ENCODE measurements at places on chromosomes 6 and 20.

- no peak overlapping the region for H3K4me3 ChIP-seq
- no peaks in the 10 kb centered on the region for H3K27me3 ChIP-seq
- no peak for DNase-seq
- H3K36me3 ChIP-seq: no peaks in the 10 kb centered on the region
- H3K27ac ChIP-seq: no peak overlapping the region
These were observed 24.4 kb downstream of the MARCKS start for GRCh38 chr6:113881478-113881980.

DNA sequence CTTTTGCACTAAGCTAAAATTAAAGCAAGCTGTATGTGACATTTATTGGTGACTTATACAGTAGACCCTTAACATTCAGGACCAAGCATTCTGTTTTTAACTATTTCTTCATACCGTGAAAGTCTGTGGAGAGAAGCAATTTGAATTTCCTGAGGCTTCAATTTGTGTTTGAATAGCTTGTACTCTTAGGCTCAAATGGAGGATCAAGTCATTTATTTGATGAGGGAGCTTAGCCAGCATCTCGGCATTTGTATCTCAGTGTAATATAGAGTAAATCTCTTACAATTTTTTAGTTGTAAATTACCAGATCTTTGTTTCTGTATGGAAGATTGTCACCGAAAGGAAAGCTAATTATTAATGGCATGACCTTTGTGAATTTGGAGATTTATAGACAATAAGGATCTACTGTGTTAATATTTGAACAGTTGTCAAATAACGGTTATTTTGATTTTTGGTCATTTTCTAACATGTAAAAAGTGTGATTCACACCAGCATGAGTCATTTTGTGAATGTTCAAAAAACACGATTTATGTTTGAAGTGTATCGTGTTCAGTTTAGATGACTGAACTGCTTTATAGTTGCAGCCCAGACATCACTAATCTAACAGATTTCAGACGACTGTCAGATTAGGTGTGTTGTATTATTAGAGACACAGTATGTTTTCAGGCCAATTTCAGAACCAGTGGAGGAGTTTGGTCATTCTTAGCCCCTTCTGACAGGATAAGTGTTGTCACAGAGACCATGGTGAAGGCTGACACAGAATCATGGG, 332.9 kb downstream of the CDKAL1 start:
- H3K4me1 ChIP-seq: no peaks in the 10 kb centered on the region
- H3K36me3 ChIP-seq: no peaks in the 10 kb centered on the region
- no peak overlapping the region for H3K4me3 ChIP-seq
- no peak for DNase-seq
- no peaks in the 10 kb centered on the region for H3K27me3 ChIP-seq
- H3K27ac ChIP-seq: no peak overlapping the region

DNA sequence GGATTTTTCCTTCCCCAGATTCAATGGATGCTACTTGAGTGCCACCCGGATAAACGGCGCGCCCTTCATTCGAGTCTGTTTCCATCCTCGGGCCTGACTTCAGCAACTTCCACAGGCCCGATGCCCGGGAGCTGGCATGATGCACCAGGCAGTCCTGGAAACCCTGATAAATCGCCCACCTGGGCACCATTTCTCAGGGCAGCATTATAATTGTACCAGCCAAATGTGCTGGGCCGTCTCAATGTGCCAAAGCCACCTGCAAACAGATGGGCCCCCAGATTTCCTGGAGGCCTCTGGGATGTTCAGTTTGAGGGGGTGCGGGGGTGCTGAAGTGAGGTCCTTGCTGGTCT, 65.8 kb downstream of the NOL4L start:
- no peak overlapping the region for H3K4me3 ChIP-seq
- DNase-seq: no peak
- H3K36me3 ChIP-seq: no peaks in the 10 kb centered on the region
- H3K27ac ChIP-seq: no peak overlapping the region
- H3K4me1 ChIP-seq: peaks cover under 1% of the 10 kb centered on the region
- peaks cover 5% of the 10 kb centered on the region for H3K27me3 ChIP-seq

DNA sequence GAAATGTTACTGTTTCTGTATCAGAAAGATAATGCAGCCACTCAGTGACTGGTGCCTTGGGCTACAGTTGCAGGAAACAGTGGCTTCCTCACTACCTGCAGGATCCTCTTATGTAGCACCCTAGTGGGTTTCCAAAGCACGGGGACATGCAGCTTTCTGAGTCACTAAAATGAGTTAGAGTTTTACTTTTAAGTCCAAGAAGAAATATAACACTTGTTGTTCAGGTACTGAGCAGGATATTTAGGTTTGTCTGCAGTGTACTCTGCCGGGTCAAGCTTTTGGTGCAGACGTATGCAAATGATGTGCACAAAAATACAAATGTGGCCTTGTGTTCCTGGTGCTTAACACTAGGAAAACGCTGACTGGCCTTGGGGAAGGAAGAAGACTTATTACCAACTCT, 22.0 kb downstream of the ACSS1 start:
- peak overlapping the region; percentile 63 for H3K27ac ChIP-seq
- no peaks in the 10 kb centered on the region for H3K36me3 ChIP-seq

- H3K4me3 ChIP-seq: no peak overlapping the region
- no peaks in the 10 kb centered on the region for H3K27me3 ChIP-seq
- DNase-seq: no peak
- no peak overlapping the region for H3K27ac ChIP-seq
These were observed 3.1 kb downstream of the STK38 start for GRCh38 chr6:36544228-36544627.

DNA sequence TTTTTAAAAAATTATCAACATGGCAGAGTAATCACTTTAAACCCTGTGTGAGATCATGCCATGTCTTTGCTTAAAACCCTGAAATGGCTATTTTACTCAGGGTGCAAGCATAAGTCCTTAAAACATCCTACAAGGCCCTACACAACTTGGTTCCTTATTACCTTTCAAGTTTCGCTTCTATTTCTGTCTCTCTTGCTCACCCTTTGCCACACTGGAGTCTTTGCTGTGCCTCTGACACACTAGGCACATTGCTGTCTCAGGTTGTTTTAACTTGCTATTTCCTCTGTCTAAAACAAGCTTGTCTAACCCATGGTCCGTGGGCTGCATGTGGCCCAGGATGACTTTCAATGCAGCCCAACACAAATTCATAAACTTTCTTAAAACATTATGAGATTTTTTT, 55.6 kb downstream of the KIAA0408 start:
- H3K27ac ChIP-seq: no peak overlapping the region
- H3K4me1 ChIP-seq: no peaks in the 10 kb centered on the region
- no peak for DNase-seq
- no peaks in the 10 kb centered on the region for H3K27me3 ChIP-seq

GRCh38 chr6:139882977-139883728, 508.7 kb upstream of the CITED2 start:
- no peak for DNase-seq
- no peaks in the 10 kb centered on the region for H3K27me3 ChIP-seq
- no peaks in the 10 kb centered on the region for H3K36me3 ChIP-seq
- peak overlapping the region; percentile 62 for H3K27ac ChIP-seq
- H3K4me3 ChIP-seq: no peak overlapping the region
- H3K4me1 ChIP-seq: peaks cover 19% of the 10 kb centered on the region

DNA sequence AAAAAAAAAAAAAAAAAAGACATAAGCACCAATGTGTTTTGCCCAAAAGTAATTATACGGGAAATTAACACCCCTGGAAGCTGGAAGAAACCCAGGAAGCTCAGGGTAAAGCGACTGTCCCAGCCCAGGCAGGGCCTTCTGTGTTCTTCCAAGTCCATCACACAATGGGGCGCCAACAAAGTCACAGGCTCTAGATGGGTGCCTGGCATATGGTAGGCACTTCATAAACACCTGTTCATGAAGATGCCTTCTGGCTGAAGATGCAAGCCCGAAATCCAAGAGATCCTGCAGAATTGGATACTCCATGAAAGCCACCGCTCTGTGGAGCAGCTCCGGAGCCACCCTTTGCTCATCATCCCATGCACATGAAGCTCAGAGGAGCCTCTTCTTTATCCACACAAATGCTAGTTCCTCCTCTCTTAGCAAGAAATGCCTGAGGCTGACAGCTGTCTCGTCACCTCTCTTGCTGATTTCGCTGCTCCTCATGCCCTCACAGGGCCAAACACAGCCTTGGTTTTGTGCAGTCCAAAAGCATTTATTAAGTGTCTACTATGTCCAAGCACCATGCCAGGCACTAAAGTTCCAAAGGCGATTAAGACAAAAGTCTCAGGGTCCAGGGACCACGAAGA, 76.6 kb downstream of the TRERF1 start:
- H3K27ac ChIP-seq: no peak overlapping the region
- no peak for DNase-seq
- no peaks in the 10 kb centered on the region for H3K4me1 ChIP-seq
- H3K4me3 ChIP-seq: no peak overlapping the region

DNA sequence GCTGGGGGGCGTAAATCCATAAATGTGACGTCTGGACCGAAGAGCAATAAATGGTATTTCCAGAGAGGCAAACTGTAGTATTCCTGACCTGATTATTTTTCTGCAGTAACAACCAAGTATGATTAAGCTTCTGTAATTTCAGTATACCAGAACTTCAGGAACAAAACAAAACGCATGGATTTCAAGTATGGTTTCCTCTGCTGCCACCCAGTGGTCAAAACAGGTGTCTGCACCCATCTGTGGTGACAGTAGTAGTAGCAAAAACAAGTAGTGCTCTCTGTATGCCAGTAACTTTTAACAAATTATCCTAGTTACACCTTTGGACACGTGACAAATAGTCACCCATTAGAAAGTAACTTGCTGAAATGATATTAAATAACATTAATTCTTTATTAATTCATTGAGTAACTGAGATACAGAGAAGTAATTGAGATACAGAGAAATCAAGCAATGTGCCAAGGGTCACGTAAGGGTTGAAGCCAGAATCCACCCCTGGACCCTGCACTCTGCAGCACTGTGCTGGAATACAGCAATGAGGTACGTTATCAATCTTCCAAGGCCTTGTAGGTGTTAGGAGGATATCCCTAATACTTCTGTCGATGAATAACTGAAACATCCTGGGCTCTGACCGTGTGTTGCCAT, 7.9 kb downstream of the CALHM4 start:
- no peak overlapping the region for H3K27ac ChIP-seq
- no peaks in the 10 kb centered on the region for H3K27me3 ChIP-seq
- peak overlapping the region; percentile 28 for H3K4me3 ChIP-seq
- peak; percentile 87 for DNase-seq

- H3K36me3 ChIP-seq: no peaks in the 10 kb centered on the region
- DNase-seq: no peak
- no peak overlapping the region for H3K4me3 ChIP-seq
- H3K27ac ChIP-seq: no peak overlapping the region
- no peaks in the 10 kb centered on the region for H3K4me1 ChIP-seq
- H3K27me3 ChIP-seq: no peaks in the 10 kb centered on the region
These were observed 591.0 kb upstream of the GJE1 start for GRCh38 chr6:141541581-141542324.

GRCh38 chr6:40425192-40425919, 161.8 kb downstream of the LRFN2 start:
- DNase-seq: no peak
- no peak overlapping the region for H3K27ac ChIP-seq
- H3K4me3 ChIP-seq: no peak overlapping the region
- no peaks in the 10 kb centered on the region for H3K4me1 ChIP-seq
- no peaks in the 10 kb centered on the region for H3K36me3 ChIP-seq

- H3K4me1 ChIP-seq: no peaks in the 10 kb centered on the region
- no peak overlapping the region for H3K4me3 ChIP-seq
- no peak for DNase-seq
- no peak overlapping the region for H3K27ac ChIP-seq
- H3K36me3 ChIP-seq: no peaks in the 10 kb centered on the region
These were observed 28.5 kb upstream of the SNRPB2 start for GRCh38 chr20:16701296-16701695.

DNA sequence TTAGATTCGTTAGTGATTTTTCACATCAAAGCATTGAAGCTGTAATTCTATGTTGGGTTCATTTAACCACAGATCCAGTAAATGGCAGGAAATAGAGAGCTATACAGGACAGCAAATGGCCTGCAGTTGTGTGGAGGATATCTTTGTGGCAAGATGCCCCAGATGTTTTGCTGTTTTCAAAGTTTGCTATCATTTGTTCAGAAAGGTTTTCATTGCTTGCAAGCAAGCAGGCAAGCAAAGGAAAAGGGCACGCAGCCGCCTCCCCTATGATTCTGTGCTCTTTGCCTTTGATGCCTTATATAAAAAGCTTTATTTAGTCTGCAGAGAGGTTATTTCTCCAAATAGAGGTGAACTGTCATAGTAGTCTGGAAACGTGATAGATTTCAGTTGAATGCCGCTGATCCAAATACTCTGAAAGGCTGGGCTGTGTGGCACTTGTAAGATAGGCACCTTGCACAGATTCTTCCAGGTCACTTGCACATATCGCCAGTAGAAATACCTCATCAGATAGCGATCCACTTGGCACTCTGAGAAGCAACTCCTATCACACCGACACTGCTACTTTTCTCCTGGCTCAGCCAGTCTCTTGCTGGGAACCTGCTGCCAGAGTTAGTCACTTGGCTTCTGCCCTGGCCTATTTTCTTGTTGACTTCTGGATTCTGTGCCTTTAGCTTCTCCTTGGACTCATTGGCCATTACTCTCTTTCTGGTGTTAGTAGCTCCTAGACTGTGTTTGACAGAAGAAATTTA, 66.4 kb downstream of the UTRN start:
- H3K27me3 ChIP-seq: no peaks in the 10 kb centered on the region
- peak overlapping the region; percentile 33 for H3K27ac ChIP-seq
- H3K36me3 ChIP-seq: no peaks in the 10 kb centered on the region
- no peak for DNase-seq
- peaks cover 17% of the 10 kb centered on the region for H3K4me1 ChIP-seq

DNA sequence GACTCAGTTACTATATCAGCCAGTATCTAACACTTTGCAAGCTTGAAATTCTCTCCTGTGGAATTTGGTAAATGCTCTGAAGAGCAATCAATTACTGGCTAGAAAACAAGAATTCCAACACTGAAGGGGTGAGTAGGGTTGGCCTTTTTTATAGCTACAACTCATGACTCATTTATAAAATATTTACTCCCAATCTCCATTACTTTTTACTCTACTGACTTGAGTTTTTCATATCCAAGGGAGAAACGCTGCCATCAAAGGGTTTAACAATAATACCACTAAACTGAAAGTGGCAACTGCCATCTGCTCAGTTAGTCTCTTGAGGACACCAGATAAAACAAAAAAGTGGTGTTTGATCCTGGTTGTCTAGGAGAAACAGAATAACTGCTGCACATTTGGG, 203.1 kb downstream of the UBE3D start:
- H3K27me3 ChIP-seq: no peaks in the 10 kb centered on the region
- H3K36me3 ChIP-seq: no peaks in the 10 kb centered on the region
- no peak for DNase-seq
- H3K27ac ChIP-seq: no peak overlapping the region
- peaks cover 10% of the 10 kb centered on the region for H3K4me1 ChIP-seq

DNA sequence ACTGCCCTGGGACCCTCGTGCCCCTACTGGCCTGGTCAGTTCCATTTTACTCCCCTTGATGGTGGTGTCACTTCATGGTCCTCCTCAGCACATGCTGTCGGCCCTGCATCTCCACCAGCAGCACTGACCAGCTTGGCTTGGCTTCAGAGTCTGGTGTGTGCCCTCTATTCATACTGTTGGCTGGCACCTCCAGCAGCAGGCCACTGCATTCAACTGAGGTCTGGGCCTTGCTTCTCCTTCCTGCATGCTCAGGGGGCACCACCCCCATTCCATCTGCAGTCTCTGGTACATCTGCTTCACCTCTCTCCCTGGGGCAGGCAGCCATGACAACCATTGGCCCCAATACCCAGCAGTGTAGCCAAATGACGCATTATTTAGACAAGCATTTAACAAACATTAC, 155.9 kb downstream of the SLC24A3 start:
- no peaks in the 10 kb centered on the region for H3K36me3 ChIP-seq
- H3K4me3 ChIP-seq: no peak overlapping the region
- no peak overlapping the region for H3K27ac ChIP-seq
- DNase-seq: no peak

GRCh38 chr20:761418-762381, 6.6 kb downstream of the SLC52A3 start:
- DNase-seq: peak; percentile 58
- H3K36me3 ChIP-seq: no peaks in the 10 kb centered on the region
- H3K27me3 ChIP-seq: peaks cover 30% of the 10 kb centered on the region
- no peak overlapping the region for H3K27ac ChIP-seq

All from tibial artery (tissue), 4 donors.